DMS153 (cell line): ENCODE measurements at places on chromosomes 6 and 20.

DNA sequence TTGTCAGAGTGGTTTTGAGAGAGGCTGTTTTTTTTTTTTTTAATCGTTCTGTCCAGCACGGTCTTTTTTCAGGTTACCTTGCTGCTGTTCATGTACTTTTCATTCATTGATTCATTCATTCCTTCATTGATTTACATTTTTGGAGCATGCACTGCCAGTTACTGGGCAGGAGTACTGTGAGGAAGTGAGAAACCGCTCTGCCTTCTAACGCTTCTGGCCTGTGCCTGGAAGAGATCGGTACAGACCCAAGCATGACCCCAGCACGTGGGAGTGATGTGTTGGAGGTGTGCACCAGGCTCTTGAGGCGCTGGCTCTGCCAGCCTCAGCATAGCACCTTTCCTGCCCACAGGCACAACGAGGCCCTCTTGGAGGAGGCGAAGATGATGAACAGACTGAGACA lies 9.1 kb downstream of the RIPK1 start:
- no peak for DNase-seq

DNA sequence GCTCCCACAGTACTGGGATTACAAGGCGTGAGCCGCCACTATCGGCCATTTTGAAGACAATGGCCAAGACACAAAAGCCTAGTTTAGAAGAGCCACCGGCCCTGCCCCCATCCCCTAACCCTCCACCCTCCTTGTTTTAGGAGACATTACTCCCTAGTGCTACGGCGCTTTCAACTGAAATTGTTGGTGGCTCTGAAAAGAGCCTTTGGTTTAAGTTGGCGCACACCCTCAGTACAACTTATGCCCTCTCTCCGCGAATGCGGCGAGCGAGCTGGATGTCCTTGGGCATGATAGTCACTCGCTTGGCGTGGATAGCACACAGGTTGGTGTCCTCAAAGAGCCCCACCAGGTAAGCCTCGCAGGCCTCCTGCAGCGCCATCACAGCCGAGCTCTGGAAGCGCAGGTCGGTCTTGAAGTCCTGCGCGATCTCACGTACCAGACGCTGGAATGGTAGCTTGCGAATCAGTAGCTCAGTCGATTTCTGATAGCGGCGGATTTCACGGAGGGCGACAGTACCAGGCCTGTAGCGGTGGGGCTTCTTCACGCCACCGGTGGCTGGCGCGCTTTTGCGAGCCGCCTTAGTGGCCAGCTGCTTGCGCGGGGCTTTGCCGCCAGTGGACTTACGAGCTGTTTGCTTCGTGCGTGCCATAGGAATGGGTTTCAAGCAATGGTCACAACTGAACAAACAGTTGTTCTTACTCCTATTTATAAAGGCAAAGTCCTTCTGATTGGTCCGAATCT lies 114.9 kb upstream of the BTN3A2 start:
- DNase-seq = peak; percentile 77

- DNase-seq = no peak
Observed at GRCh38 chr20:42173440-42173839, 555.3 kb upstream of the CHD6 start.

- no peak for DNase-seq
Observed at GRCh38 chr20:43969501-43970182, 55.0 kb downstream of the TOX2 start.

DNA sequence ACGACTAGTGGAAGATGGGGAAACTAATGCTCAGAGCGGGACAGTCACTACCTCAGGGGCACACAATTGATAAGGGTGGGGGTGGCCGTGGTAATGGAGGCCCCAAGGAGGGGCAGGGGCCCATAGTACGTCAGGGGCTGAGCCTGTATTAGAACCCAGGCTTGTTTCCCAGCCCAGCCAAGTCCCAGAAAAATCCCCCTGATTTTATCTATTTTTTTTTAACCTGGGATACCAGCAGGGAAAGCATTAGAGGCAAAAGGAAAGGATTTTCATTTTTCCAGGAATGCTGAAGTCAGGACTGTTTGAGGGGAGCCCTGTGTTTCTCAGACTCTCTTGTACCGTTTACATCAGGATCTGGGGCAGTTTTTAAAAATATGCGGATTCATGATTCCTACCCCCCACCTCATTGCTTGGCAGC lies 382 bp downstream of the MYH7B start:
- DNase-seq = no peak

- DNase-seq = no peak
Observed at GRCh38 chr6:22079783-22080182, 217.1 kb downstream of the PRL start.

- peak; percentile 11 for DNase-seq
Observed at GRCh38 chr20:37341632-37342031, 4.3 kb upstream of the SRC start.

DNA sequence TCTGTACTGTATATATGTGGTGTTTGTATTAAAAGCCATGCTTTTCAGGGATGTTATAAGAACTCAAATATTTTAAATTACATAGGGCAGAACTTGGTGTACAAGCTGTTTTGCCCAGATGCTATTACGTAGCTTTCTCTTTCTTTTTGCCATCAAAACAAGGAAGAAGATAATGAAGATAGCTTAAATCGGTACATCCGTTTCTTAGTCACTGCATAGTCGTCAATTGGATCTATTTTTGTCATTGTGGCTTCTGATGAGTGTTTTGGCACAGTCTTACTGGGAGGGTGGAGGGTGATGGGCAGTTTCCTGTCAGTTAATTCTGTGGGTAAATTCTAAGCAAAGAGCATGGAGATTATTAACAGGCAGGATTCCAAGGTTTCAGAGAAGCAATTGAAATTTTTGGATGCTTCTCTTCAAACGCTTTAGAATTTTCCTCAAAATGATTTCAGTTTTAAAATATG lies 649.1 kb upstream of the GJE1 start:
- peak; percentile 80 for DNase-seq

- no peak for DNase-seq
Observed at GRCh38 chr20:41746635-41747034, 128.5 kb upstream of the CHD6 start.

- DNase-seq = no peak
Observed at GRCh38 chr6:153872946-153873345, 166.1 kb upstream of the OPRM1 start.

GRCh38 chr6:132708771-132709170 lies 5.1 kb downstream of the VNN1 start:
- no peak for DNase-seq

GRCh38 chr6:163720005-163720404 lies 305.5 kb downstream of the QKI start:
- DNase-seq = peak; percentile 83

GRCh38 chr6:122798099-122798641 lies 9.1 kb downstream of the SMPDL3A start:
- DNase-seq = peak; percentile 52

DNA sequence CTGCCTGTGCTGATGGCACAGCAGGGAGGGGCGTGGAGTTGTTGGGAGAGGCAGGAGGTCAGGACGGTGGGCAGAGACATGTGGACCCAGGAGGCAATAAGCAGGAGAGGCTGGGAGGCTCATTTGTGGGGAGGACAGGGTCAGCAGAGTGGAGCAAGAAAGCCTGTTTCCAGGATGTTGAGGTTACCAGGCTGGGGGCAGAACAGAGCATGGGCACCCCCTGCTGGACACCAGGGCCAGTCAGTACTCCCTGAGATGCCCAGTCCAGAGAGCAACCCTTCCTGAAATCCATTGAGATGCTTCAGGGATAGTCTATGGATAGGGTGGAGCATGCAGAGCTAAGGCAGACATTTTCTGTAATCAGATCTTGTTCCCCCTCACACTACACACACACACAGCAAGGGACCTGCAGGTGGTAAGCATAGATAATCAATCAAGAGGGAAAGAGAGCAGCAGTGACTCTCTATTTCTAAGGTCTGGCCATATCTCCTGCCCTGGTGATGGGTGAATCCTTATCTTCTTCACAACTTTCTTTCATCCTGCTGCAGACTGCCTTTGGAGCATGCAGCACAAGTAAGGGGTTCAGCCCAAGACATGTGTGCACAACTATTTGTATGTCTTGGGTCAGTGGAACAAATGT lies 41.7 kb downstream of the MOCS1 start:
- DNase-seq = peak; percentile 17

DNA sequence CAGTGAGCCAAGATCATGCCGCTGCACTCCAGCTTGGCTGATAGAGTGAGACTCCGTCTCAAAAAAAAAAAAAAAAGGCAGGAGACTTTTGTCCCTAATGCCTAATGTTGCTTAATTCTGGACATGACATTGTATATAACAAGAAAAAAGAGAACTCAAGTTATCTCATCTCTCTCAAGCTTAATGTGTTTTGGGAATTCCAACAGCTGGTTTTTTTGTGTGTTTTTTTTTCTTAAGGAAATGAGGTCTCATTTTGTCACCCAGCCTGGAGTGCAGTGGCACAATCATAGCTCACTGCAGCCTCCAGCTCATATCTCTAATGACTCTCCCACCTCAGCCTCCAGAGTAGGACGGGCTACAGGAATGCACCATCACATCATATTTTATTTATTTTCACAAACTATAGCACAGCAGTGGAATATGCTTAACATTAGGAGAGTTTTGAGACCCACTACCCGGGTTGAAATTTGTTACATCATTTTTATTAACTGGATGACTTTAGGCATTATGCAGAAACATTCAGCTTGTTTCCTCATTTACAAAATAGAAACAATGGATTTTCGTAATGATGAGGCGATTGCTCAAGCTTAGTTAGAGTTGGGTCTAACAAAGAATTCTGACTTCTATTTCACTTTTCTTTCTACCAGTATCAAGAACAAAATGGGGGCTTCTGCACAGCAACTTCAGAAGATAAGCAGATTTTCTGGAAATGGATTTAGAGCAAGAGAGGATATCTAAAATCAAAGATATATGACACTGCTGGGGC lies 104.1 kb upstream of the BTN3A2 start:
- DNase-seq = no peak

DNA sequence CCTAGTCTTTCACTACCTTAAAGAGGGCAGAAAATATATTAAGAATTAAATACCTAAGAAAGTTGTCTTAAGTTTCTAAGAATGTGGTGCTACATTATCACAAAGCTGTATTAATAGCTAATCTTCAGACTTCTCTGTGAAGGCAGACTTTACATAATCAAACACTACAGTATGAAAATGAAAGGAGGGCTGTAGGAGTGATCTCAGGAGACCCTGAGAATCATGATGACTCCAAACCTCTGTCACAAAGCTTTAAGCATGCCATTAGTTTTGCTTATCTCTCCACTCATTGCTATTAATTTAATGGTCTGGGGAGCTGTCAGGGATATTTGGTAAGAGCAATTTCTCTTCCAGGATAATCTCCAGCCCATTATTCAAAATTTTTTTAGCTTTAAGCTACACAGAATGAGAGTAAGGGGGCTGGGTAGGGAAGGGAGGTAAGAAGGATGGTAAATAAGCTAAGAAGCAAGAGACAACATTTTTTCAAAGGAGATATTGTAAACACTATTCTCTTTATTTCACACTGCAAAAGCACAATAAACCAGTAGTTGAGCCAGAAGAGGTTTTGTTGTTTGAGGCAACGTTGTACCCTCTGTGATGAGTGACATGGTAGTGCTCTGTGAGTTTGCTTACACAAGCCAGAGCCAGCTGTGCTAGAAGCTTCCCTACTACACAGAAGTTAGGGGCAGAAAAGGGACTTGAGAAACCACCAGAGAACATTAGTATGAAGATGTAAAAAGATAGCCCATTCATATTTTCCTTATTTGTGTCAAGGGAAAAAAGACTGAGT lies 258.8 kb downstream of the GMDS start:
- DNase-seq = no peak

DNA sequence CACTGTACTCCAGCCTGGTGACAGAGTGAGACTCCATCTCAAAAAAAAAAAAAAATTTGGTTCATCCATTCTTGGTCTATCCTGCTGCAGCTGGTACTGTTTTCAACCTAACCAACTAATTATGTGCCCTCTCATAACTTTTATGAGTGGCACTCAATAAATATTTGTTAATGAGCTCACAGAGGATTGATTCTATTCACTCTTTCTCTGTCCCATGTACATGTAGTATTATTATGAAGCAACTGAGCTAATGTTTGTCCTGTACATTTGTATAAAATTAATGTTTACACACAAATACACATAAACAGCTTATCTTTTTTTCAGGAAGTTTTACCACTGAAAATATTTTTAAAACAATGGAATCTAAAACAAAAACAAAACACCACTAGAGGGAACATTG lies 10.1 kb downstream of the RIPOR2 start:
- no peak for DNase-seq

DNA sequence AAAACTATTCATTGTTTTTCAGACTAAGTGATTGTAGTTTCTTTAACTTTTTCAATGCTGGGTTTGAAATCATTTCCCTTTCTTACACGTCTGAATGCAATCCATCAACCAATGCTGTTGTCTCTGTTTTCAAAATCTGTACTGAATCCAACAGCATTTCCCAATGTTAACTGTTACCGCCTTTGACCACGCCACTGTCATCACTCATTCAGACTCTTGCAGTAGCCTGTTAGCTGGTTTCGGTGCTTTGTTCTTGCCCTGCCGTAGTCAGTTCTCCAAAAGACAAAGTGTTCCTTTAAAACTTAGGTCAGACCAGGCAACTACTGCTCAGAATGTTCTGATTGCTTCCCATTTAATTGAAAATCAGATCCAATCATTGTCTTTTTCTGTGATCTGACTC lies 131.3 kb downstream of the PLCB4 start:
- DNase-seq = no peak

GRCh38 chr6:99563056-99563723 lies 5.3 kb downstream of the CCNC start:
- no peak for DNase-seq

DNA sequence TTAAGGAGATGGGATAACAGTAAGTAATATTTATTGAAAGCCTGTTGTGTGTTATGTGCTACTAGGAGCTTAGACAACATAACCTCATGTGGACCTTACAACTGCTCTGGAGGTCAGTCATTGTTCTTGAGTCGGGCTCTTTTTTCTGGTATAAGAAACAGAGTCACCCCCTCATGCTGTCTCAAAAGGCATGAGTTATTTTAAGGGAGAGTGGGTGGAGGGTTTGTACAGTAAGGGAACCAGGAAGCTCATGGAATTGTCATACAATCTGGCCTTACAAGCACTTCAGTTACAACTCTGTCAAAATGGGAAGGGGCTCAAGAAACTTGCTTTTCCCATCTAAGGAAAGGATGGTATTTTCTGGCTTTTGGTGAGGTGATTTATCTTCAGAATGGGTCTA lies 16.5 kb upstream of the DSE start:
- no peak for DNase-seq

DNA sequence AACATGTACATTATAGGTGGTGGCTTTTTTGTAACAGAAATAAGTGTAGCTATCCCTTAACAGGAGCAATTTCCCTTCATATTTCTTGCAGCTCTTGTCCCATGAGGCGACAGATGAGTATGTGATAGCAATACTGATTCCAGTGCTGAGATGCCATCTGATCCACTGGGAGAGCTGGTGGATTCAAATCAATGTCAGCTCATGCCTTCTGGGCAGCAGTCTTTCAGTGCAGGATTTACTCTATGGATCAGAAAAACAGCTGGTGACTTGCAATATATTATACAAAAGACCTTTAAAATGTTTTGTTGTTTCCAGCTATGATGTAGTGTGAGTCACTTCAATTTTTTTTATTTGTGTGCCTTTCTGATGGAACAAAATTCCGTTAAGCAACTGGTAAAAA lies 259.9 kb upstream of the SASH1 start:
- no peak for DNase-seq

GRCh38 chr6:163026893-163027292 lies 299.1 kb downstream of the PACRG start:
- no peak for DNase-seq
